Fibroblast of pulmonary artery (primary cell): ENCODE measurements at places on chromosomes 3 and 15.

- DNase-seq, result peak; percentile 51
Observed at GRCh38 chr3:188861842-188862744, 309.7 kb upstream of the TPRG1 start.

DNA sequence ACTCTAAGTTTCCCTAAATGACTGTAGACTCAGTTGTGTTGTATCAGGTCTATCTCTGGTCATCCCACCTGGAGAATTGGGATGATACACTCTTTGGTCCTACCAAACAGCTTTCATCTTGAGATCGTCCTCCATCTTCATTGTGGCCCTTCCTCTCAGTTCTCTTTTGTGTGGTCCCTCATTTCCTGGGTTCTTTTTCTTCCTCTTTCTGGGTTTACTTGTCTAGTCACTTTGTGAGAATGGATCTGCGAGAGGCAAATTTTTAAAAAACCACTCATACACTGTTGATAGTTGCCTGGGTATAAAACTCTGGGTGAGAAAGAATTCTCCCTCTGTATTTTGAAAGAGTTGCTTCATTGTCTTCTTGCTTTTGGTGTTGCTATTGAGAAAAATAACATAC is 6.0 kb upstream of the AMOTL2 start:
- no peak for DNase-seq

DNA sequence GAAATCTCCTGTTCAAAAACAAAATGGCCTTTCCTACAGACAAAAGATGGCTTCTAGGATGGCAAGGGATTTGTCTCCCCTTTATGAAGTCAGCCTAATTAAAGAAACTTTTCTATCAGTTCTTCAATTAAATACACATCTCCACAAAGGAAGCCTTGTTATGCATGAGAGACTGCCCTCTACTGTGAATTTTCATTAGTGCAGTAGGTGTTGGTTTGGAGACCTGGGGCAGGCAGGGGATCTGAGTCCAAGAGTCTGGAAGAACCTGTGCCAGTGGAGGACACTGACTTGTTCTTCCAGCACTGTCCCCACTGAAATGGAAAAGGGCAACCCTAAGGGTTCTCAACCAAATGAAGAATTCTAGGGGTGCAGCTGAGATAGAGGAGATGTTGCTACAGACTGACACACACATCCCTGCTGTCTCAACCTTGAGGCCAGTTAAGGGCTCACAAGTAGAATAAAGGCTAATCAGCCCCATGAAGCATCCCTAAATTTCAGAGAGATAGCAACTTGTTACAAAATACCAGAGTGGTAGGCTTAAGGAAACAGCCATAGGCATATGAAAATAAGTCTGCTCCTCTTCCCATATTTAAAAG is 174.0 kb upstream of the PRICKLE2 start:
- peak; percentile 80 for DNase-seq

DNA sequence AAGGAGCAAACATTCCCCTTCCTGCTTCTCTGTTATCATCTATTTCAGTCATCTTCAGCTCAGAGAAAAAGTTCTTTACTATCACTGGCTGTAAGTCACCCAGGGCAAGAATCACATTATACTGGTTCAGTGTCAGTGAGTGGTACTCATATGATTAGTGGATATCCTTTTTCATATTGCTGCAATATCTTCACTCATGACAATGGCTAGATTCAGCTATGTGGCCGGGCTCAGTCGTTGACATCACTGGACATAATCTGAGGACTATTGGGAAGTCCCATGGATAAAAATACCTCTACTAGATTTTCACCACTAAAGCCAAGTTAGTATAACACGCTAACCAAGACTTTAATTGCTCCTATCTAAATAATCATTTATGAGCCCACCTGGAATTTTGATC is 91.3 kb upstream of the UBE2E2 start:
- DNase-seq, result no peak

DNA sequence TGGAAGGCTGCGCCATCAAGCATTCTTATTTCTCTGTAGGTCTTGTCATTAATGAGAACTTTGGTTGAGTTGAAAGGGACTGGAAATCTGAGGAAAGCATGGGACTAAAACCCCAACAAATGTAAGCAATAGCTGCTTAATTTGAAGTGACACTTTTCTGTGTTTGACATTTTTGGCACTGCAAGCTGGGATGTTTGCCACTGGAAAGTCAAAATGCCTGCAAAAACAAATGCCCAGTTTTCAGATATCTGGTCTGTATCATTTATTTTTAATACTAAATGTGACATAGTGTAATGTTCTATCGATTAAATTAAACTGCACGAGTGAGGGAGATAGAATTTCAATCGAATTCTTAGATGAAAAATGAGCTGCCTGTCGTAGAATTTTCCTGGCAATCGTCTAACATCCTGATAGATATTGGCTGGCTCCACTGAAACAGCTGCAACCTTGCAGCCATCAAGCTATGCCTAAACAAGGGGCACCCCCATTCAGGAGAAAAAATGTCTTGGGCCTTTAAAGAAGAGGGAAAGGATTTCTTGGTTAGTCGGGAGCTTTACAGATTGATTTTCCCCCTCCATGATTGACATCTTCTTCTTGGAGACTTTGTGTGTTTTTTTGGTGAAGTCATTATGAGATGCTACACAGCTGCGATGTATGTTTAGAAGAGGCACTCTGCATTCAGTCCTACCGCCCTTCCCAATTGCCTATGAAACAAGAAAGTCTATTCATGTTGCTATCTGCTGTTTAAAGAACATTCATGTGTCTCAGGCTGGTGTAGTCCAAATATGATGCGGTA is 316.7 kb upstream of the TBL1XR1 start:
- DNase-seq, result no peak

GRCh38 chr3:177646749-177647148 is 449.5 kb upstream of the TBL1XR1 start:
- DNase-seq, result no peak

DNA sequence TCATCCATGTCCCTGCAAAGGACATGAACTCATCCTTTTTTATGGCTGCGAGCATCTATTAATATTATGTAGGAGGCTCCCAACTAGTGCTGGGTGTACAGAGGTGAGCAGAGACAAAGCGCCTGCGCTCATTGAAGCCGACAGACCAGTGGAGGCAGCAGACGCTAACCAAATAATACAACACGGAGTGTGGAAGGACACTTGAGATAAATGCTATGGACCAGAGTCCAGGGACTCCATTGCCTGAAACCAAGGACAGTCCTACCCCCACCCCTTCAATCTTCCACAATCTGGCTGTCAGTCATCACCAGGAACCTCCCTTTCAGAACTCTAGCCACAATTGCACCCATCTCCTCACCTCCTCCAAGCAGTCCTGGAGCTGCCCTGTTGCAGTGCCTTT is 41.5 kb downstream of the KLHL6 start:
- no peak for DNase-seq

GRCh38 chr3:27507515-27508266 is 23.5 kb upstream of the SLC4A7 start:
- peak; percentile 36 for DNase-seq
